ENCODE measurements at places on chromosomes 3 and 15. TPM values are rescaled to one million over a fixed set of nuclear protein-coding genes. Genes with fewer than 3 reads are reported as not detected.

- H3K4me3 ChIP-seq: peak overlapping the region; percentile 28
- H3K36me3 ChIP-seq: no peaks in the 10 kb centered on the region
- no peak for DNase-seq
- H3K27me3 ChIP-seq: peaks cover 2% of the 10 kb centered on the region
- H3K27ac ChIP-seq: no peak overlapping the region
Measured at GRCh38 chr15:38130205-38130567, 122.5 kb upstream of the SPRED1 start.

Gene CHST2
- total RNA-seq: 24.8 TPM

Gene SYNPR
- not detected for total RNA-seq

- no peak for DNase-seq
- H3K4me3 ChIP-seq: no peak overlapping the region
- no peak overlapping the region for H3K27ac ChIP-seq
- no peaks in the 10 kb centered on the region for H3K36me3 ChIP-seq
- no peaks in the 10 kb centered on the region for H3K4me1 ChIP-seq
Measured at GRCh38 chr3:37726525-37727290, 135.0 kb upstream of the CTDSPL start.

Gene NEDD4
- total RNA-seq: 1.6 TPM

Gene OR5K2
- not detected for total RNA-seq

GRCh38 chr3:64554096-64554920 is 133.5 kb downstream of the ADAMTS9 start:
- no peaks in the 10 kb centered on the region for H3K36me3 ChIP-seq
- H3K4me1 ChIP-seq: no peaks in the 10 kb centered on the region
- no peak overlapping the region for H3K27ac ChIP-seq

GRCh38 chr15:52337198-52337853 is 41.7 kb upstream of the MYO5C start:
- DNase-seq: no peak
- no peaks in the 10 kb centered on the region for H3K4me1 ChIP-seq
- H3K27ac ChIP-seq: no peak overlapping the region
- H3K36me3 ChIP-seq: peaks cover 22% of the 10 kb centered on the region
- no peak overlapping the region for H3K4me3 ChIP-seq

DNA sequence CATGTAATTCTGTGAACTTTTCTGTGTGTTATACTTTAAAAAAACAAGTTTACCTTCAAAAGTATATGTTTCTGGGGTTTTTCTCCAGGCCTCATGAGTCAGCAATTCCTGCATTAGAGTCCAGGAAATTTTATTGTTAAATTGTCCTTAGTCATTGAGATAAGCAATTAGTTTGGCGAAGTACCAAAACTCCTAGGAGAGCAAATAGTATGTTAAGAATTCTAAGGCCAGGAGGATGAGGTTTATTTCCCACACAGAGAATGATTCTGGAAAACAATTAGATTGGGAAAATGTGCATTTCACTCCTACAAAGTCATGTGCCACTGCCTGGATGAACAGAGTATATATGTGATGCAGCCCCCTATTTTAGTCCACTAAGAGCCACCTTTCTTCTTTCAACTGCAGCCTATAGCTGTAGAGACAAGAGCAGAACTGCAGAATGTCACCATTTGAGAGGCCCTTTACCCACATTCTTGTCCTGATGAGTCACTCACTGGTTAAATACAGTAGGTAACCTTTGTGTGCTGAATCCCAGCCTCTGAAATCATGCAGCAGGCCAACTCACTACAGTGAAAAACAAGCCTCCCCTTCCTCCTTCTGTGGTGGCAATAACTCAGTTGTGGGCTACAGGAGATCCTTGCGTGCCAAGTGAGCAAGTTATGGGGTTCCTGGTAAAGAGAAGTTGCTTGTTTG is 452.8 kb upstream of the THBS1 start:
- DNase-seq: no peak
- no peak overlapping the region for H3K27ac ChIP-seq
- no peaks in the 10 kb centered on the region for H3K4me1 ChIP-seq
- H3K4me3 ChIP-seq: no peak overlapping the region
- no peaks in the 10 kb centered on the region for H3K36me3 ChIP-seq
- no peaks in the 10 kb centered on the region for H3K27me3 ChIP-seq

GRCh38 chr3:143206955-143207337 is 87.4 kb downstream of the CHST2 start:
- H3K4me1 ChIP-seq: peaks cover 9% of the 10 kb centered on the region
- no peak overlapping the region for H3K27ac ChIP-seq

- no peaks in the 10 kb centered on the region for H3K27me3 ChIP-seq
- H3K4me3 ChIP-seq: no peak overlapping the region
Measured at GRCh38 chr15:60573936-60574335, 95.0 kb upstream of the ICE2 start.

GRCh38 chr3:134030379-134031347 is 938 bp upstream of the SLCO2A1 start:
- peaks cover 22% of the 10 kb centered on the region for H3K27me3 ChIP-seq
- H3K4me1 ChIP-seq: peaks cover 5% of the 10 kb centered on the region
- H3K36me3 ChIP-seq: no peaks in the 10 kb centered on the region
- no peak overlapping the region for H3K4me3 ChIP-seq
- DNase-seq: no peak
- H3K27ac ChIP-seq: no peak overlapping the region

DNA sequence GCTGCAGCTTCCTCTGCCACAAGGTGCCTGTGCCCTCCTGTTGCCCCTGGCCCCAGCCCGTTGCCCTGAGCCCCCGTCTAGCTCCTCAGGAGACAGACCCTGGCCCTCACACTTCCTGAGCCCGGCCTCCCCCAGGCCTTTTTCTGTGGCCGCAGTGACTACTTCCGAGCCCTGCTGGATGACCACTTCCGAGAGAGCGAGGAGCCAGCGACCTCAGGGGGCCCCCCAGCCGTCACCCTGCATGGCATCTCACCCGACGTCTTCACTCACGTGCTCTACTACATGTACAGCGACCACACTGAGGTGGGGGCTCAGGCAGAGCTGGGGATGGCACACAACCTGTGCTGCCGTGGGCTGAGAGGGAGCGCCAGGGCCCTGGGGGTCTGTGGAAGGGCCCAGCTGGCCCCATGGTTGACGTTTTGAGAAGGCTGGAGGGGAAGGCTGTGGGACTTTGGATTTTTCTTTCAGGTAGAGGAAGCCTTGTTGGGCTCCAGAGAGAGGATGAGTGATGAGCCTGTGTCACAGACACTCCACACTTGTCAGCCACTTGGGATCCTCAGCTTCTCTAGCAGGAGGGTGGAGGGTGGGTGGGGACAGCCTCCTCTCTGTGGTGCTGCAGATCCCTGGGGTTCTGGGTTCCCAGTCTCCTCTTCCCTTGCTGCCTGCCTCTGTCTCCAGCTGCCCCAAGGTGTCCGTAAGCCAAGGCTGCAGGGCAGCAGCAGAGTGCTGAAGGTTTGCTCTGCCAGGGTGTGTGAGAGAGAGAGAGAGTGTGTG is 5.0 kb downstream of the ABTB1 start:
- H3K4me1 ChIP-seq: peaks cover 14% of the 10 kb centered on the region
- H3K36me3 ChIP-seq: peaks cover 38% of the 10 kb centered on the region
- DNase-seq: no peak

DNA sequence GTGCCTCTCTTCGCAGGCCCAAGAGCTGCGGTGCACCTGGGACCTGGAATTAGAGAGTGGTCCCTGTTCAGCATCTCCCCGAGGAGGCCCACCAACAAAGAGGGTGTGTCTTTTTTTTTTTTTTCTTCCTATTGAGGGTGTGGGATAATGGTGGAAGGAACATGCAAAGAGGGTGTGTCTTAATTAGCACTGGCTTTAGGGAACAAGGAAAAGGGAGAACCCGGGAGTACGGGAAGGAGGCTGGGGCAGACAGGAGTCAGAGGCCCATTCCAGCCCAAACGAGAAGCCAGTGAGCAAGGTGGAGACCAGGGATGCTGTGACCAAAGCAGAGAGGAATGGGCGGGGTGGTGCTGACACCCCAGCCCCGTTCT is 429 bp upstream of the LOXL1 start:
- H3K27me3 ChIP-seq: peaks cover 26% of the 10 kb centered on the region
- H3K4me3 ChIP-seq: no peak overlapping the region
- peaks cover 6% of the 10 kb centered on the region for H3K4me1 ChIP-seq
- no peak for DNase-seq
- H3K27ac ChIP-seq: no peak overlapping the region
- no peaks in the 10 kb centered on the region for H3K36me3 ChIP-seq

DNA sequence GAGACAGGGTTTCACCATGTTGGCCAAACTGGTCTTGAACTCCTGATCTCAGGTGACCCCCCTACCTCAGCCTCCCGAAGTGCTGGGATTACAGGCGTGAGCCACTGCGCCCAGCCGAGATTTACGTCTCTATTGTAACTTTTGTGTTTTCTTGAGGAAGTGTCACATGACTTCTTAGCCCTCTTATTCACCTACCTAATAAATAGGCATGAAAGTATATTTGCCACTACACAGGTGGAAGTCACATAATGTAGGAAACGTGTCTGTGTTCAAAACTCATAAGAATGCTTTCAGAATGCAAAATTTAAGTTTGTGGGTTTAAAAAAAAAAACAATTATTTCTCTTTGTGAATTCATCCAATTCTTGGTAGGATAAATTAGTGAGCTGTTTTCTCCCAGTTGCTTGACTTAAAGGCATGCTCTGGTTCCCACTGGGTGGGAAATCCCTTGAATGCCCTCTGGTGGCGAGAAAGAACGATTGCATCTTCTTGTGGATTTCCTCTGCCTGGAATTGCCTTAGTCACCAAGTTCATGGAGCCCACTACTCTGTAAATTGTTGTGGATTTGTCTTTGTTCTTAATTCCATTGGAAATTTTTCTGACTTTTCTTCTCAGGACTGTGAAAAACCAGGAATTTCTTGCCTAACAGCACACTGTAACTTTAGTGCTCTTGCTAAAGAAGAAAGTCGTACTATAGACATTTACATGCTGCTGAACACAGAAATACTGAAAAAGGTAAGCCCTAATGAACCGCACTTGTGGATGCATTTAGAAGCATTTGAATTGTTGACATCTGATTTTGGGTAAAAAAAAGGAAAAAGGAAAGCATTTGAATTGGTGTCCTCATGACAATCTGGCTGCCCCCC is 82.2 kb upstream of the CTDSPL start:
- peak; percentile 32 for DNase-seq
- no peak overlapping the region for H3K27ac ChIP-seq
- H3K4me1 ChIP-seq: no peaks in the 10 kb centered on the region
- no peak overlapping the region for H3K4me3 ChIP-seq
- no peaks in the 10 kb centered on the region for H3K36me3 ChIP-seq
- H3K27me3 ChIP-seq: no peaks in the 10 kb centered on the region

Gene SCN11A
- 0.24 TPM for total RNA-seq
